Mesenteric fat pad (tissue), 1 donor: ENCODE measurements at places on chromosomes 2 and 18. TPM values are rescaled to one million over a fixed set of nuclear protein-coding genes. Genes with fewer than 3 reads are reported as not detected.

FRZB gene
- total RNA-seq = 5.5 TPM

DOK6 gene
- total RNA-seq = 1.6 TPM

CYBRD1 gene
- 172 TPM for total RNA-seq

RTP5 gene
- not detected for total RNA-seq

SMYD1 gene
- not detected for total RNA-seq

GPC1 gene
- total RNA-seq = 82.5 TPM

PLCD4 gene
- total RNA-seq = 1.0 TPM

ACVR1C gene
- 44.9 TPM for total RNA-seq

FSHR gene
- not detected for total RNA-seq

FEV gene
- total RNA-seq = not detected

UGT1A3 gene
- total RNA-seq = not detected

EFEMP1 gene
- 446 TPM for total RNA-seq

GPR17 gene
- not detected for total RNA-seq

C2orf80 gene
- total RNA-seq = not detected

CHRND gene
- not detected for total RNA-seq

ASTL gene
- total RNA-seq = not detected

DNER gene
- 1.3 TPM for total RNA-seq

EHBP1 gene
- 70.8 TPM for total RNA-seq

SIGLEC15 gene
- total RNA-seq = 0.32 TPM

IL36G gene
- total RNA-seq = not detected

ITGB6 gene
- not detected for total RNA-seq

RAD51AP2 gene
- total RNA-seq = not detected

VSNL1 gene
- not detected for total RNA-seq

PLEK gene
- total RNA-seq = 30.0 TPM

IL1RL1 gene
- total RNA-seq = 32.4 TPM

AQP12A gene
- total RNA-seq = not detected

KCNG2 gene
- total RNA-seq = 0.51 TPM

CPS1 gene
- total RNA-seq = 3.8 TPM

SLC30A3 gene
- not detected for total RNA-seq

STARD6 gene
- not detected for total RNA-seq

ALPG gene
- total RNA-seq = not detected

CHST10 gene
- 4.1 TPM for total RNA-seq

DSC1 gene
- not detected for total RNA-seq

MTHFD2 gene
- 47.4 TPM for total RNA-seq

ADAM23 gene
- total RNA-seq = 1.1 TPM

SIX3 gene
- not detected for total RNA-seq

FAM237A gene
- total RNA-seq = not detected

BARD1 gene
- 6.5 TPM for total RNA-seq

GPBAR1 gene
- total RNA-seq = 34.8 TPM

CCBE1 gene
- 2.3 TPM for total RNA-seq

LYG1 gene
- total RNA-seq = 1.1 TPM

OR6B2 gene
- not detected for total RNA-seq

RUFY4 gene
- total RNA-seq = 0.42 TPM

WNT10A gene
- total RNA-seq = not detected

DYNAP gene
- not detected for total RNA-seq

GRHL1 gene
- total RNA-seq = 18.0 TPM

SKOR2 gene
- not detected for total RNA-seq

TRIM43 gene
- not detected for total RNA-seq

HRH4 gene
- 0.39 TPM for total RNA-seq

IL1RN gene
- 8.9 TPM for total RNA-seq

RBM43 gene
- total RNA-seq = 3.7 TPM

SLC5A7 gene
- not detected for total RNA-seq

UGT1A5 gene
- not detected for total RNA-seq

UGP2 gene
- 563 TPM for total RNA-seq

ZFAND2B gene
- 31.3 TPM for total RNA-seq
